ENCODE measurements at places on chromosomes 3 and 15.

DNA sequence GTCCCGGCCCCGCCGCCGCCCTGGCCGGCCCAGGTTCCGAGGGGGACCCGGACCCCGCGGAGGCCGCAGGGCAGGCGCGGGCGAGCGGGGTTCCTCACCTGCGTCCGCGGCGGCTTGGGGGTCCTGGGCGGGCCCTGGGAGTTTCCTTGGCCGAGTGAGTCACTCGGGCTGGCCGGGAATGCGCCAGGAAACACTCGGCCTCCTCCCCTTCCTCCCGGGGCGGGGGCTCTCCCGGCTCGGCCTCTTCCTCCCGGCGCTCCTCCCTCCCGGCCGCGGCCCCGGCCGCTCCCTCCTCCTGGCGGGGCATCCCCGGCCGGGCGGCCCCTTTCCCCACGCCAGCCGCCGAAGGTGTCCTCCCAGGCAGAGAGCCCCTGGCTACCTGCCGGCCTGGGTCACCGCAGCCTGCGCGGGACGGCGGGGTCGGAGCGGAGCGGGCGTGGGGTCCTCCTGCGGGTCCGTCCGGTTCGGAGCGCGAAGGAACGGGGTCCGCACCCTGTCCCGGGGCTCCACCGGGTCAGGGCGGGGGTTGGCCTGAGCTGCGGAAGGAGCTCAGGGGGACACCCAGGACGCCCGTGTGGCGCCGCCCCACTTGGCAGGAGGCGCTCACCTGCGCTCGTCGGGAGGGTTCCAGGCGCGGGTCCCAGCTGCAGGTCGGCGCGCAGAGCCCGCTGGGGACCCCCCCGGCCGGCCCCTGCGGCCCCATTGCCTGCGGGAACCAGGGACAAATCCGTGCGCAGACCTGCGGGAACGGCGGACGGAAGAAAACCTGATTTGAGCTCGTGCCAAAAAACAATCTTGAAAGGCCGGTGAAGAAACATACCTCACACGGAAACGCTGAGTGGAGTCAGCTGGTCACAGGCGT lies at the start of gene CYFIP1:
Gene CYFIP1, minus strand, starts transcription at position 180 of the 862 bp plus-strand sequence. CDS start 33,083 bp downstream, outside the sequence.
- DNase-seq: peak; percentile 11

GRCh38 chr15:27854601-27855000 lies 244.5 kb downstream of the OCA2 start:
- no peak for DNase-seq

DNA sequence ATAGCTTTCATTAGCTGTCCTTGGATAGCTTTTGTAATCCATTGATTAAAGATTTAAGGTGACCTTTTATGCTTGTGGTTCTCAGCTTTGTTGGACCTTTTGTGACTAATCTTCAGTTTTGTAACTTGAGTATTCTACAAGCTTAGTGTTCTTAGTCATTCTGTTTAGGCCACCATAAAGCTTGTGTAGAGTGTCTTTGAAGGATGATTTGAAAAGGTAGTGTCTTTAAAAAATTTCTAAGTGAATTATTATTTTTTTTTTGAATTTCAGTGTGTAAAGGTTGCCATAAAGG lies 7.5 kb downstream of the MORF4L1 start:
- no peak for DNase-seq

DNA sequence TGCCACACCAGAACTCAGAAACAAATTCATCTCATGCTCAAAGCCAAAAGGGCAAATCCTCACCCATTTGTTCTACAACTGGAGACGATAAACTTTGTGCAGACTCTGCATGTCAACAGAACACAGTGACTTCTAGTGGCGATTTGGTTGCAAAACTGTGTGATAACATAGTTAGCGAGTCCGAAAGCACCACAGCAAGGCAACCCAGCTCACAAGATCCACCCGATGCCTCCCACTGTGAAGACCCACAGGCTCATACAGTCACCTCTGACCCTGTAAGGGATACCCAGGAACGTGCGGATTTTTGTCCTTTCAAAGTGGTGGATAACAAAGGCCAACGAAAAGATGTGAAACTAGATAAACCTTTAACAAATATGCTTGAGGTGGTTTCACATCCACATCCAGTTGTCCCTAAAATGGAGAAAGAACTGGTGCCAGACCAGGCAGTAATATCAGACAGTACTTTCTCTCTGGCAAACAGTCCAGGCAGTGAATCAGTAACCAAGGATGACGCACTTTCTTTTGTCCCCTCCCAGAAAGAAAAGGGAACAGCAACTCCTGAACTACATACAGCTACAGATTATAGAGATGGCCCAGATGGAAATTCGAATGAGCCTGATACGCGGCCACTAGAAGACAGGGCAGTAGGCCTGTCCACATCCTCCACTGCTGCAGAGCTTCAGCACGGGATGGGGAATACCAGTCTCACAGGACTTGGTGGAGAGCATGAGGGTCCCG lies 199.7 kb downstream of the AKAP13 start:
- no peak for DNase-seq

DNA sequence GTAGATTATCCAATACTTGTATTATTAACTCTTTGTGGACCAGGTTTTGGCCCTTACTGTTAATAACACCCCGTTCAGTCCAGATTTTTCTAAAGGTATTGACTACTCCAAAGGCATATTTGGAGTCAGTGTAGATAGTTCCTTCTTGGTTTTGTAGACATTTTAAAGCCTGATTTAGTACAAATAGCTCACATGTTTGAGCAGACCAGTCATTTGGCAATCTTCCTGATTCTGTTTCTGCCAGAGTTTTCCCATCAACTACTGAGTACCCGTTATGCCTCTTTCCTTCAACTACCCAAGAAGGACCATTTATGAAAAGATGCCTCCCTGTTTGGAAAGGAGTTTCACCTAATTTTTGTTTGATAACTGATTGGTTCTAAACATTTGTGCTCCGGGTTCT lies 82.0 kb downstream of the CHCHD4 start:
- DNase-seq: no peak

GRCh38 chr3:77240072-77240650 lies 200.3 kb downstream of the ROBO2 start:
- no peak for DNase-seq

DNA sequence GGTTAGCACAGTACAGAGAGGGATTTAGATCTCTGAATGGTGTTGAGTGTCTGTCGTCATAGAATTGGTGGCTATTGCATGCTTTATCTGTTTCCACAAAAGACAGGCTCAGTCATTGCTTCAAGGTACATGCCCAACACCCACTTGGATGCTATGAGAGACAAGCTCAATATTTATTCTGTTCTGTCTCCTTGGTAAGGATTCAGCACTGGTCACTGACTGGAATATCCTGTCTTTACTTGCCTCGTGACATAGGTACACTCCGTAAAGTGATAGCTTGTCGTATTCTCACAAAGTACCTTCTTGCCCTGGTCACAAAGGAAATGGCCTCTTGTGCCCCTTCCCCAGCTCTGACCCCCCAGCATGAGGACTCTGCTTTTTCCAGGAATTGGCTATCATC lies 72.8 kb upstream of the CTNNB1 start:
- no peak for DNase-seq
